ENCODE measurements at places on chromosomes 11 and 22.

- no peak for DNase-seq
These were observed 19.1 kb upstream of the PVALB start for GRCh38 chr22:36835903-36836302.

GRCh38 chr22:37525073-37525745, 6.0 kb upstream of the CARD10 start:
- DNase-seq: no peak

GRCh38 chr11:44855493-44855849, 95.2 kb downstream of the TP53I11 start:
- DNase-seq: no peak

DNA sequence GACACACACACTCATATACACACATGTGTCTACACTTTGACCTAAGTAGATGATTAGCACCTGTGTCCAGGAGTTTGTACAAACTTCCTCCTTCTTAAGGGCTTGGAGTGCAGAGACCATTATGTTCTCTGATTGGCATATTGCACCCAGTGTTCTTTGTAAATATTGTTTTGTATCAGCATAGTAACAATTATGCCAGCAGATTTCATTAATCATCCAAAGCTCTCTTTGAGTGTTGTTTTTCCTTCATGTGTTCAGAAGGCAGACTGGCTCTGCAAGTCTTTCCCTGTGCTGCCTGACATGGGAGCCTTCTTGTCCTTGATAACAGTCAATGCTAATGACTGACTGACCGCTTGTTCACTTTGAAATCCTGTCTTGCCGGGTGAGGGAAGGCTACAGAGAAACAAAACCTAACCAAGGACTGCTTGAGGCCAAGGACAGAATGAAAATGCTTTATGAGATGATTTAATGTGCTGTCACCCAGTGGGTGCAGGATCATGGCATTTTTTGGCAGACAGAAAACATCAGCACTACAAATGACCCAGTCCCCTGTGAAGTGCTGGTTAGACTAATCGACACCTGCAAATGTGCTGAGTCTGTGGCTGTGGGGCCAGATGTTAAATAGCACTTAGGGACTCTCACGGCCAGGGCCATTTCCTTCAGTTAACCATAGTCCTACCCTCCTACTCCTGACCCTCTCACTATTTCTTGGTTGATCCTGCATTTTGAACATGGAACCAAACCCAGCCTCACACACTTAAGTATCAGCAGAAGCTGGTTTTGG, 6.6 kb upstream of the BARX2 start:
- DNase-seq: no peak

- no peak for DNase-seq
These were observed 17.8 kb upstream of the ST14 start for GRCh38 chr11:130141561-130142341.

DNA sequence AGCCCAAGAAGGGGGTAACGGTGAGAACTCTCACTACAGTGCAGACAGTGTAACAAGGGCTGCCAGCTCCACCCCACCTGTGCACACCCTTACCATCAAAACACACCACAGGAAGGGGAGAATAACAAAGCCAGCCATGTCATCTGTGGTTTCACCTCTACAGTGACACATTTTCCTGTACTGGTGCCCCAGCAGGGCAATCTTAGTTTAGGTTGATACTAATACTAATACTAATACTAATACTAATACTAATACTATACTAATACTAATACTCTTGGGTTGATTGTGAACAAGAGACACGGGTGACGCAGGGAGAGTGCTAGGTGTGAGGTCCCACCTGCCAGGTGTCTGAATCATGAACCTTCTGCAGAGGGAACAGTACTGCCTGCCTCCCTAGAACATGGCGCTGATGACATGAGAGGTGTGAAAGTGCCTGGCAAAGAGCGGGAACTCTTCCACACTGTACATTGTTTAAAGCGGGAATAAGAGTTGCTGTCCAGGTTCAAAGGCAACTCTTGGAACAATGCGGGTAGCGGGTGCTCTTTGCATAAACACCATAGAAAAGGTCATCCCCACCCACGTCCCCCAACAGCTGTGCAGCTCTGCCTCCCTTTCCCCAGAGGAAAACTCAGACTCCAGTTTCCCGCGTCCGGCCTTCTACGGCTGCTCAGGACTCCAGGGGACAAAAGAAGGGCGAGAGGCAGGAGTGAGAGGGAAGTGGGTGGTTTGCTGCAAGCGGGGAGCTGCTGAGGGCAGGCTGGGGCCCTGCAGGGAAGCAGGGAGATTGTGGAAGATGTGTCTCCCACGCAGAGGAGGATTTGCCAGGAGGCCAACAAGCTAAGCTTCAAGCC, 25.0 kb upstream of the TMPRSS4 start:
- peak; percentile 70 for DNase-seq

GRCh38 chr11:48079596-48079995, 99.2 kb downstream of the PTPRJ start:
- DNase-seq: no peak

GRCh38 chr22:37310815-37311595, 28.7 kb downstream of the CYTH4 start:
- DNase-seq: no peak

- DNase-seq: no peak
These were observed 92.9 kb downstream of the PDHX start for GRCh38 chr11:35009191-35009943.

DNA sequence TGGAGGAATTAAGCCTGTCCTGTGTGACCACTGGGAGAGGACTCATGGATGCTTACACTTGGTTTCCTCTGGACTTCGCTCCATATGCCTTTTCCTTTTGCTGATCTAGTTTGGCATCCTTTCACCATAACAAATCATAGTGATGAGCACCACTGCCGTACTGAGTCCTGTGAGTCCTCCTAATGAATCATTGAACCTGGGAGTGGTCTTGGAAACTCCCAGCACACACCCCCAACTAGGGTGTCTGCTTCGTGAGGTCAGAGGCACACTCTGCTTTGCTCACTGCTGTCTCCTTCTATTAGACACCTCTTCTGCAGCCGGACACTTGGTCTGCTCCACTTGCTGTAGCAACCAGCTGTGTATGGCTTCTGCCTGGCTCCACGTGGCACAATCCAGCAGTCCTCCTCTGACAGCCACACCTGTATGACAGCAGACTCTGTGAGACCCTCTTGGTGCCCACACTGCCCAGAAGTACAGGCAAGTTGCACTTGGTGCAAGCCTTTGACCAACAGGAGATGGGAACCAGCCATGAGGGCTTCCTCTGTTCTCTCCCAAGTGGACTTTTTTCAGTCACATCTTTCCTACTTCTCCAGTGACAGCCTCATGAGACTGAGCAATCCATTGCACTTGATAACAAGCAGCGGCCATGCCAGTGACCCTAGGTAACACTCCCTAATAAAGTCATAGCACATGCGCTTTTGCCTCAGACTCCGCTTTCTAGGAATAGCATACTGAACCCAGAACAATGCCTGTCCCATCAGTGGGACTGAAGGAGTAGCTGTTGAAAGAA, 65.0 kb upstream of the HMGXB4 start:
- no peak for DNase-seq

DNA sequence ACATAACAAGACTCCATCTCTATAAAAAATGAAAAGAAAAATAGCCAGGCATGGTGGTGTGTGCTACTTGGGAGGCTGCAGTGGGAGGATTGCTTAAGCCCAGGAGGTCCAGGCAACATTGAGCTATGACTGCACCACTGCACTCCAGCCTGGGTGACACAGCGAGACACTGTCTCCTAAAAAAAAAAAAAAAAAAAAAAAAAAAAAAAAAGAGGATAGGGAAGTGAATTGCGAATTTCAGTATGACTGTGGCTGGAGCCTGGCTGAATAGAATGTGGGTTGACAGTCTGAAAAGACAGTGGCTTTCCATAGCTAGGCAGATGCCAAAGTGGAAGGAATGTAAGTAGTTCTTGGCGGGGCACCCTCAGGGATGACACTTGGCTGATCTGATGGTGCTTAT, 6.4 kb upstream of the LDHAL6A start:
- DNase-seq: no peak

Measured in activated effector memory CD4-positive, alpha-beta T cell treated with Interleukin-2 at 50 U/mL for 16 hours (primary cell).